ENCODE measurements at places on chromosomes 16 and 17.

DNA sequence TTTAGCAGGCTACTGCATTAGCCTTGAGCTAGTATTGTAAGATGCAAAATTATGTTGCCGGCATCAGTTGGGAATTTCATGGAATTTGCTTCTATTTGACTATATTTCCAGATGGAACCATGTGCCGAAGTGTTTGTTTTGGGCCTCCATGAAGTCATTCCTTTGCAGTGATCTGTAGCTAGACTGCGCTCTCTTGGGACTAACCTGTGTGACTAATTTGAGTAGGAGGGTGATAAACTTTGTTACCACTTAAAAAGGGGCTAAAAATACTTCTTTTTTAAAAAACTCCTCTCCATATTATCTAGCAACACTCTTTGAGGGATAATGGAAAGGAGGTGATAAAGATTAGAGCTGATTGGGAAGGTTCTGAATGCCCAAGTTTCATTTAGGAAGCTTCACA, 166.8 kb upstream of the TBX2 start:
- no peak for DNase-seq

DNA sequence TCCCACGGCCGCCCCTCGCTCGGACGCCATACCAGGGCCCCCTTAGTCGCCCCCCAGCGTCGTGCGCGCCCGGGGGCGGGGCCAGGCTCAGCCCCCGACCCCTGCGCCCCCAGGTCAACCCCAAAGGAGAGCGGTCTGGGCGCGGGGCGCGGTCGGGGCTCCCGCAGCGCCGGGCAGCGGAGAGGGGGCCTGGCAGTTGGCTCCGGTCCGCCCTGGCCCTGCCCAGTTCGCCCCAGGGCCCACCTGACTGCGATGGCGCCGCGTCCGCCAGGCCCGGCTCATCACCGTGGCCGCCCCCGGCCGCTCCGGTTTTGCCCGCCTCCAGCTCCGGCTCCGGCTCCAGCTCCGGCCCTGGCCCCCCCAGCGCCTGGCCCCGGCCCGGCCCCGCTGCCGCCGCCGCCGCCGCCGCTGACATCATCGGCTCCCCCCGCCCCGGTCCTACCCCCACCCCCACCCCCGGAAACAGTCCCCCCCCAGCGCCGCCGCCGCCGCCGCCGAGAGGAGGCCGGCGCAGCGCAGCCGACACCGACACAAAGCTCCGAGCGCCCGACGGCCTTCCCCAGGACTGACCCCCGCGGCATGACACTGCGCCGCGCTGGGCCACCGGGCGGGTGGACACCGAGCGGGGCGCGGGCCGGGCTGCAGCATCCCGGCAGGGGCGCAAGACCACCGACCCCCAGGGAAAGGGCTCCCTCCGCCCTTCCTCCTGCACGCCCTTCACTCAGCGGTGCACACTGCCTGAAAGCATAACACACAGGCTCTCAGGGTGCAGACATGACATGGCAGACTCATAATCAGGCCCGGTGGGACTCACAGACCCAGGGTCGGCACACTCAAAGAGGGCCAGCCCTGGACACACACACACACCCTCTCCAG, at the start of gene ZBTB4:
TSS of gene ZBTB4 (minus strand) at position 419 of the 876 bp plus-strand sequence. CDS start 12,830 bp downstream, outside the sequence.
- peak; percentile 65 for DNase-seq

DNA sequence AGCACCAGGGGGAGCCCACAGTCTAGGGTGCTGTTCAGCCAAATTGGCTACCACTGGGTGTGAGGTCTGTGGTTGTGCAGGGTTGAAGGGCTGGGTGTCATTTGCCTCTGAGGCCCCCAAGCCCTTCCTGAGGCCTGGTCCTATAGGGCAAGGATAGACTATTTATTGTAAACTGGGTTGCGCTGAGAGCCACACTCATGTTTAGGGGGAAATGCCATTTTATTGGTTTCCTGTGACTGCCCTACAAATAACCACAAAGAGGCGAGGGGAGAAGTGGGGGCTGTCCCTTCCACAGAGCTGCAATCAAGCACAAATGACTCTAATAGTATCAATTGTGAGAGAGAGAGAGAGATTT, 3.6 kb upstream of the ZCCHC14 start:
- no peak for DNase-seq

DNA sequence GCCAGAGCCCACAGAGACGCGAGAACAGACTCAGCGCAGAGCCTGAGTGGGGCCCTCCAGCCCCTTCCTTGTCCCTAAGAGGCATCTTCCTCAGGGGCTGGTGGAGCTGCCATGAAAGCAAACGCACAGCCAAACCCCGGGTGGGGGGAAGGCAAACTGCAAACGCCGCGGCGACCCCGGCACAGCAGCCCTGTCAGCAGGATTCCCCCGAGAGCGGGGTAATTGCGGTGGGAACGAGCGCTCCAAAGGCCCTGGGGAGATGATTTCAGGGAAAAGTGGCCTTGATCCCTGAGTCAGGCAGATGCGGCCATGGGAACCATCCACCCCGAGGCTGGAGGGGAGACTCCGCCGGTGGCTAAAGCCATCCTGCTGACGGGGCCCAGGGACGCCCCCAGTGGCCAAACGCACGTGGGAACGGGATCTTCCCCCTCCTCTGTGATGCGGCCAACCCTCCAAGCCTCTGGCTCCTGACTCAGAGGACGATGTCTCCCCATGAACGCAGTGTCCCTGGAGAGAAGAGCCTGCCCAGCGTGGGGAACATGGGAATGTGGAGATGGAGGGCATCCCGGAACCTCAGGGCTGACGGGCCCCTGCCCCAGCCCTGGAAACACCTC, 25.1 kb downstream of the SLC7A5 start:
- no peak for DNase-seq

- no peak for DNase-seq
Observed at GRCh38 chr17:77748436-77748835, 210.1 kb upstream of the TNRC6C start.

GRCh38 chr16:35352431-35352830, 1893.0 kb downstream of the TP53TG3F start:
- no peak for DNase-seq

- DNase-seq, result no peak
Observed at GRCh38 chr17:16989230-16989952, 17.5 kb upstream of the TNFRSF13B start.

DNA sequence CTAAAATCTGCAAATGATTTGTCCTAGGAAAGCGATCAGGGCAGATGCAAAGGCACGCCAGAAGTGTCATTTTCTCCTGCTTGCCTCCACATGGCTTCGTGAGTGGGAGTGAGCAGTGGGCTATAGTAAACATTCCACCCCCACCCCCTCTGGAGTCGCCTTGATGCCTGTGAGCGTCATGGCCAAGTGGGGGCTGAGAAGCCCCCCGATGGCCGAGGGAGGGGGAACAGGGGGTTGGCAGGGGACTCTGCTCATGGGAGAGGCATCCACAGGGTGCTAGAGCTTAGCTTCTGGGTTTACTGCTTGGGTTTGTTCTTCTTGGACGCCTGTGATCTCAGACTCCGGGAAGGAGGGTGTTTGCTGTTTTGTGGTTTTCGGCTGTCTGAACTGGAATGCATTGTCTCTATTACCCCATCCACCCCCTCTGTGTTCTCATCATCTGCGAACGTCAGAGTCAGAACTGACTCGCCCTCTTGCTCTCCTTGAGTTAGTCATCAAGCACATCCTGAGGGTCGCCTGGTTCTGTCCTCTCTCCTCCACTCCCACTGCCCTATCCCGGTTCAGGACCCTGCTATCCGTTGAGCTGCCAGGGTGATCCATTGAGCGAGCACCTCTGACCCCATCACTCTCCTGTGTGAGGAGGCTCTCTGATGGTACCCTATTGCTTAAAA, 15.4 kb downstream of the TNS4 start:
- DNase-seq, result no peak

- DNase-seq, result peak; percentile 74
Observed at GRCh38 chr16:75053791-75054555, 55.1 kb downstream of the ZNRF1 start.

DNA sequence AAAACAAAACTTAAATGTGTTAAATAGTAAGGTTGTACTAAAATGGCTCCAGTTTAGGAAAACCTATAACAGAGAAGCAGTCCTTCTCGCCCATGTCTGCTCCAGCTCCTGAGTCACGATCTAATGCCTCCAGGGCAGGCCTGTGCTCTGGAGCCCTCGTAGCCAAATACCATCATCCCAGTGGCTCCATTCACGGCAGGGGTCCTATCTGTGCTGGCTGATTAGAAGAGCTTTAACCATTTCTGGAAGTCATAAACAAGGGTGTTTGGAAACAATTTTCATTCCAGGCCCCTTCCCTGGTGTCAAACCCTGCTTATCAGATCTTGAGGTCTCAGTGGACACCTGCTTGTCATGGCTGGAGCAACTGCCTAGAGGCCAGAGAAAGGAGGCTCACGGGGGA, 336.9 kb downstream of the SOX9 start:
- DNase-seq, result no peak

DNA sequence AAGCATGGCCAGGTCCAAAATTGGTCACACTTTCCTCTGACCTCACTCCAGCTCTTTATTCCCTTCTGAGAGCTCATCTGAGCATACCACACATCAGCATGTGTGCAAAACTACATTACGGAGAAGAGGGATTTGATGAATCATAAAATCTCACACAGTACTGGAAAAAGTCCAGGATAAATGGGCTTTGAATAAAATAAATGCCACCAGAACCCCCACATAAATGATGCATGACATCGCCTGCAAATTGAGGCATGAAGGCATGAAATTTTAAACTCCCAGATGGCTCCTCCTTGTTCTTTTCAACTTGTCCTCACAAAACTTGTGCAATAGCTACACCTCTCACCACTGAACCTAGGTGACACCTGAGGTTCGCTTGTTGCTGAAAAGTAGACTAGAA, 439.5 kb downstream of the CA10 start:
- DNase-seq, result no peak

DNA sequence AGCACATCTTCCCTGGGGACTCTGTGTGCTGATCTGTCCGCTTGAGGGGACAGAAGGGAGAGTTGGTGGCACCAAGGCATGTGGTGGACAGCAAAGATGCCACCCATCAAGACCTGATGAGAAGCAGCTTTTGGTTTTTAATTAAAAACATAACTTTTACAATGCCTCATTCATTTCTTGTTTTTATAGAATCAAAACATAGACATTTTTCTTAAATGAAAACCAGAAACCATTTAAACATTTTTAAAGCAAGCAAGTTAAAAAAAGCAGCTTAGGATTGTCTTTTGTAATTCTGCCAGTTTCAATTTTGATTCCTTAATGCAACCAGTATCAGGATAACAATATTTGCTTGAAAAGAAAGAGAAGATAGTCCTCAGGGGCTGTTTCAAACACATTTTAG, 123.7 kb upstream of the AXIN2 start:
- DNase-seq, result no peak

GRCh38 chr16:2075631-2076030, 27.8 kb downstream of the TSC2 start:
- DNase-seq, result no peak

DNA sequence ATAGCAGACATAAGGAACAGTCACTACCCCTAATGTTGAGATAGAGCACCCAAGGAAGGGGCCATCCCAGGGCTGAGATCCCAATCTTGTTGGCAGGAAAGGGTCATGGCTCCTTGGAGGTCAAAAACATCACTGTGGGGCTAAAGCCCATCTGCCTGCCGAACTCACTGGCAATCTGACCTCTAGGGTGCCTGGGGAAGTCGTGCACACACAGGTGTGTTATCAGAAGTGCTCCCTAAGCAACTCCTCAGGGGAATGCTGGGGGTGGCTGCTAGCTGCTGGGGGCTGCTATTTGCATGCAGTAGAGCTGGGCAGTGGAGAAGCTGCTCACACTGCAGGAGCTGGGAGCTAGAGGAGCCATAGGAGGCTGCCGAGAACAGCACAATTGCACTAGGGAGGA, 47.5 kb upstream of the PHOSPHO1 start:
- no peak for DNase-seq

DNA sequence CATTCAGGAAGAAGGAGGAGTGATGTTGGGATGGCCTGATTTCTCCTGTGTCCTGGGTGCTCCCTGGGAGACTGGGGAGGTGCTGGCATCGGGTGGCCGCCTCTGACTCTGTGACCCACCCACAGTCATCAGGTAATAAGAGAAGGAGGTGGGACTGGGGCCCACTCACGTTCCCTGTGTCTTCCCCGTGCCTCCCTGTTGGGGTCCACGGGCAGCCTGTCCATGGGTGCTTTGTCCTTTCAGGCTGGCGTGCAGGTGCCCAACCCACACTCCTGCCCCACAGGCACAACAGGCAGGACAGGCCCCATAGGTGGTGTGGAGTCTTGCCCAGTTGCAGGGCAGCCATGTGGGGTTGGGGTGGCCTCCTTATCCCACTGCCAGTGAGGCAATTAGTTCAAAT, 4.0 kb downstream of the DEF8 start:
- no peak for DNase-seq

DNA sequence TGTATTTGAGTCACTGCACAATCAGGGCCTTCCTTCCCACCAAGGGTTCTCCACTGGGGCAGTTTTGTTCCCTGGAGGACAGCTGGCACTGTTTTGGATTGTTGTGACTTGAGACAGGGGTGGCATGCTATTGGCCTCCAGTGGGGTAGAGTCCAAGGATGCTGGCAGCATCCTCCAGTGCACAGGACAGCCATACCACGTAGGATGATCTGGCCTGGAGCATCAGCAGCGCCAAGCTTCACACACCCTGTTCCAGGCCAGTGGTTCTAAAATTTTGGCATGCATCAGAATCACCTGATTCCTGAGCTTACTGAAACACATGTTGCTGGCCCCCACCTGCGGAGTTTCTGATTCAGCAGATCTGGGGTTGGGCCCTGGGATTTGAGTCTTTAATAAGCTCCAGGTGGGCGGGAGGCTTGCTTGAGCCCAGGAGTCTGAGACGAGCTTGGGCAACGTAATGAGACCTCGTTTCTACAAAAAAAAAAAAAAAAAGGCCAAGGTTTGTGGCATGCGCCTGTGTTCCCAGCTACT, 83.2 kb downstream of the MGAT5B start:
- DNase-seq, result no peak

DNA sequence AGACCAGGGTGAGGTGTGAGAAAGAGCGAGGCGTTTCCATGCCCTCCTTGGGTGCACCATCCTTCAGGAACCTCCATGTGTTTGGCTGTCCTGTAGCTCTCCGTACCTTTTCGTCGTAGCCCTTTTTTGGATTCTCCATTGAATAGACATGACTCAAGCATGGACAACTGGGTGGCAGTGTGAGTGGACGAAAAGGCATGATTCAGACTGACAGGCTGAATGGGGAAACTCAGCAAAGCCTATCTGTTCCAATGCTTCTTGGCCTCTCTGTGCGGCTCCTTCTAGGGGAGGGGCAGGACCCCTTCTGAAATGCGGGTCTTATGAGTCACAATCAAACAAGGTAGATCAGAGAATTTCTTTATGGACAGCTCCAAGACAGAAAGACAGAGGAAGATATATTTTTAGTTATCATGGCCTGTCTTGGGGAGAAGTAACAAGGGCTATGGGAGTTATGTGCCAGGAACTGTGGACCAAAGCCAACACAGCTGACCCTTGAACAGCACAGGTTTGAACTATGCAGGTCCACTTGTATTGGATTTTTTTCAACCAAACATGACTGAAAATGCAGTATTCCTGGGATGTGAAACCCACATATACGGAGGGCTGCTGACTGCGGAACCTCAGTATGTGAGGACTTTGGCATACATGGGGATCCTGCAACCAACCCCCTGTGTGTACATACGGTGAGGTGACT, 22.9 kb downstream of the ADORA2B start:
- DNase-seq, result no peak

GRCh38 chr17:29331075-29331707, 37.2 kb upstream of the NUFIP2 start:
- no peak for DNase-seq

Measured in Ammon's horn (tissue), 1 donor.